ENCODE measurements at places on chromosomes 2 and 18. TPM values are rescaled to one million over a fixed set of nuclear protein-coding genes. Genes with fewer than 3 reads are reported as not detected.

GRCh38 chr18:63307551-63308200, 11.9 kb downstream of the BCL2 start:
- DNase-seq: no peak
- H3K4me3 ChIP-seq: no peak overlapping the region
- no peak overlapping the region for H3K27ac ChIP-seq
- H3K27me3 ChIP-seq: no peaks in the 10 kb centered on the region

DNA sequence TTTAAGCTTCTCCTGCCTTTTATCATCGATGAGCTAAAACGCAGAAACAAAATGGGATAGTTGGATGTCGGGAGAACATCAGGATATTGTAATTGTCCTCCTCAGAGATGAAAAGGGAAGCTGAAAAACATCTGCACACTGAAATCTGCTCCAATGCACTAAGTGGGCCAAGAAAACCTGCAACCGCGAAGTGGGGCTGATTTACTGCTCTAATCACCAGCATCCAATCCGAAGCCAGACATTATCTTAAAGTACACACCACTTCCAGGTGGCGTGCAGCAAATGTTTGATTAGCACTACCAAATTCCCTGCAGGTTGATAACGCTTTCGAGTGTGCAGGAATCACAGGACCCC, 230.3 kb upstream of the SLC14A2 start:
- H3K27me3 ChIP-seq: peaks cover 8% of the 10 kb centered on the region
- no peaks in the 10 kb centered on the region for H3K4me1 ChIP-seq
- H3K36me3 ChIP-seq: no peaks in the 10 kb centered on the region
- H3K4me3 ChIP-seq: no peak overlapping the region
- no peak overlapping the region for H3K27ac ChIP-seq

- no peak for DNase-seq
- H3K36me3 ChIP-seq: no peaks in the 10 kb centered on the region
- no peak overlapping the region for H3K27ac ChIP-seq
- no peaks in the 10 kb centered on the region for H3K27me3 ChIP-seq
- H3K4me3 ChIP-seq: no peak overlapping the region
These were observed 383.6 kb upstream of the SALL3 start for GRCh38 chr18:78595924-78596573.

GRCh38 chr2:215579809-215580208, 143.9 kb upstream of the FN1 start:
- H3K27me3 ChIP-seq: no peaks in the 10 kb centered on the region
- no peak overlapping the region for H3K27ac ChIP-seq
- DNase-seq: no peak
- H3K4me1 ChIP-seq: no peaks in the 10 kb centered on the region
- no peaks in the 10 kb centered on the region for H3K36me3 ChIP-seq

DNA sequence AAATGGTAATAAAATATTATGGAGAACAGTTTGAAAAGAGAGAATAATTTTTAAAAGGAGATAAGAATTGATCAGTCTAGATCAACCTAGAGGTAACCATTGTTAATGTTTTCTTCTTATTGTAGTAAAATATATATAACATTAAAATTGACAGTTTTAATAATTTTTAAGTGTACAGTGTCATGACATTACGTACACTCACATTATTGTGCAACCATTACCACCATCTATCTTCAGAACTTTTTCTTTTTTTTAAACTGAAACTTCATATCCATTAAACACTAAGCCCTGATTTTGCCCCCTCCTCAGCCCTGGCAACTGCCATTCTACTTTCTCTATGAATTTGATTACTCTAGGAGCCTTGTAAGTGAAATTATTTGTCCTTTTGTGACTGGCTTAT, 121.1 kb downstream of the LDLRAD4 start:
- no peaks in the 10 kb centered on the region for H3K27me3 ChIP-seq
- H3K4me1 ChIP-seq: no peaks in the 10 kb centered on the region
- H3K27ac ChIP-seq: no peak overlapping the region

GRCh38 chr2:100869120-100869519, 49.2 kb downstream of the NPAS2 start:
- no peaks in the 10 kb centered on the region for H3K4me1 ChIP-seq
- no peaks in the 10 kb centered on the region for H3K36me3 ChIP-seq
- H3K4me3 ChIP-seq: no peak overlapping the region
- no peaks in the 10 kb centered on the region for H3K27me3 ChIP-seq
- no peak for DNase-seq

DNA sequence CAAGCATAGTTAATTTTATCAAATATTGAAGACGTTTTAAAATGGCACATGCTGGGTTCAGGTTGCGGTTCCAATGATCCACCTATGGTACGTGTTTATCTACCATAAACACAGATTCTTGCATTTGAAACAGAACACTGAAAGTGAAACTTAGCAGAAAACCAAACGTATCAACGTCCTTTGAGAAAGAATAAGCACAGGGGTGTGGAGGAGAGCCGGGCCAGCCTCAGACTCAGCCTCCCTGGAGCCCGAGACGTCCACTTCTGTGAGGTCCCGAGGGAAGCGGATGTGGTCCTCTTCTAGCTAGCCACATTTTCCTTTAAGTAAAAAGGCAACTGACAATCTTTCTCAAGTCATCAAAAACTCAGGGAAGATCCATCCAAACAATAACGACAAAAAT, 195.9 kb downstream of the RTP5 start:
- H3K4me1 ChIP-seq: no peaks in the 10 kb centered on the region
- DNase-seq: no peak
- H3K4me3 ChIP-seq: no peak overlapping the region
- H3K36me3 ChIP-seq: no peaks in the 10 kb centered on the region
- H3K27ac ChIP-seq: no peak overlapping the region

GRCh38 chr18:44590956-44591670, 89.6 kb upstream of the SETBP1 start:
- H3K27me3 ChIP-seq: no peaks in the 10 kb centered on the region
- H3K27ac ChIP-seq: no peak overlapping the region
- DNase-seq: no peak
- peaks cover 4% of the 10 kb centered on the region for H3K4me1 ChIP-seq
- H3K36me3 ChIP-seq: no peaks in the 10 kb centered on the region

- H3K36me3 ChIP-seq: no peaks in the 10 kb centered on the region
- H3K27me3 ChIP-seq: no peaks in the 10 kb centered on the region
- H3K4me3 ChIP-seq: no peak overlapping the region
- no peaks in the 10 kb centered on the region for H3K4me1 ChIP-seq
These were observed 73.1 kb downstream of the RTP5 start for GRCh38 chr2:241942416-241943208.

GRCh38 chr2:181683518-181684453, 3.5 kb upstream of the NEUROD1 start:
- H3K27me3 ChIP-seq: peaks cover 85% of the 10 kb centered on the region
- DNase-seq: no peak
- H3K4me3 ChIP-seq: no peak overlapping the region
- no peak overlapping the region for H3K27ac ChIP-seq
- H3K36me3 ChIP-seq: no peaks in the 10 kb centered on the region

Gene CPO
- total RNA-seq: 0.20 TPM
